ENCODE measurements at places on chromosomes 12 and 14. TPM values are rescaled to one million over a fixed set of nuclear protein-coding genes. Genes with fewer than 3 reads are reported as not detected.

ZNF385A gene
- 39.3 TPM for total RNA-seq

LALBA gene
- not detected for total RNA-seq

- no peaks in the 10 kb centered on the region for H3K36me3 ChIP-seq
- no peak overlapping the region for H3K27ac ChIP-seq
- DNase-seq = no peak
- no peaks in the 10 kb centered on the region for H3K27me3 ChIP-seq
- no peak overlapping the region for H3K4me3 ChIP-seq
Measured at GRCh38 chr14:98868866-98869265, 403.1 kb downstream of the BCL11B start.

SIRT4 gene
- total RNA-seq = not detected

GRCh38 chr12:106251631-106252455 is 4.0 kb upstream of the CKAP4 start:
- no peak for DNase-seq
- peaks cover under 1% of the 10 kb centered on the region for H3K4me1 ChIP-seq
- H3K4me3 ChIP-seq = no peak overlapping the region

DNA sequence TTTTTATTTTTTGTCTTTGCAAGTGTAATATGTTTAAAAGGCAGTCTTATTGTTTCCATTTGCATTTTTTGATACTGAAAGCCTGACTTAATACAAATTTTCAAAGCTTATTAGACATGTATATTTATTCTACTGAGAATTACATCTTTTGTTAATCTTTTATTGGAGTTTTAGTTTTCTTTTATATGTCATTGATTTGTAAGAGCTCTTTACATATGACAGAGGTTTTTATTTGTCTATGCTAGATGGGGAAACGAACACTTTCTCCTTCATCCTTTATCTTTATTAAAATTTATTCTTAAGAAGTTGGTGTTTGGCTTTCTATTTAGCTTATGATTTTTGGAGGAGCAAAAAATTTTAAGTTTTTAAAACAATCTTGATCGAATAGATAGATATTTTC is 234.4 kb upstream of the SRRM4 start:
- DNase-seq = no peak
- no peaks in the 10 kb centered on the region for H3K27me3 ChIP-seq
- H3K36me3 ChIP-seq = no peaks in the 10 kb centered on the region
- no peak overlapping the region for H3K4me3 ChIP-seq
- H3K27ac ChIP-seq = no peak overlapping the region

FAIM2 gene
- 0.13 TPM for total RNA-seq

Measured in esophagus squamous epithelium (tissue), 5 donors.